Activated CD4-positive, alpha-beta T cell treated with anti-CD3 and anti-CD28 coated beads for 36 hours (primary cell): ENCODE measurements at places on chromosomes 12 and 14. TPM values are rescaled to one million over a fixed set of nuclear protein-coding genes. Genes with fewer than 3 reads are reported as not detected.

- DNase-seq, result no peak
These were observed 151.9 kb downstream of the ACSS3 start for GRCh38 chr12:81229759-81230158.

IQSEC3 gene
- not detected for total RNA-seq

NR1H4 gene
- not detected for total RNA-seq

DNA sequence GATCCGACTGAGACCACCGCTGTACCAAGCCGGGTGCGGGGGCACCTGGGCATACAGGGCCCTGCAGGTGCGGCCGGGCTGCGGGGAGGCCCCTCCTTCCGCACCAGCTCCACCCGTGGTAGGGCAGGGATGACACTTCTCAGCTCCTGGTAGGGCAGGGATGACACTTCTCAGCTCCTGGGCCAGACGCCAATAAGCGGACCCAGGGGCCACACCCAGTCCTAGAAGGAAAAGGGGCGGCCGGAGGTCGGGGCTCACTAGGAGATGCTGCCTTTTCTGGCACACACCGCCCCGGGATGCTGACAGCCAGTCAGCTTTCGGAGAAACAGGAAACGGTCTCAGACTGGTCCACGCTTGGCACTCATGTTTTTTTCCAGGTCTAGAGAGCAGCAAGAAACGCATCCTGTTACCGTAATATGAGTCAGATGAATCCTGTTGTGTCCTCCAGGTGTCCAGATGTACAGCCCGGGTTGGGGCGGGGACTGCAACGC is 34.8 kb downstream of the NFKBIA start:
- DNase-seq, result no peak

DNA sequence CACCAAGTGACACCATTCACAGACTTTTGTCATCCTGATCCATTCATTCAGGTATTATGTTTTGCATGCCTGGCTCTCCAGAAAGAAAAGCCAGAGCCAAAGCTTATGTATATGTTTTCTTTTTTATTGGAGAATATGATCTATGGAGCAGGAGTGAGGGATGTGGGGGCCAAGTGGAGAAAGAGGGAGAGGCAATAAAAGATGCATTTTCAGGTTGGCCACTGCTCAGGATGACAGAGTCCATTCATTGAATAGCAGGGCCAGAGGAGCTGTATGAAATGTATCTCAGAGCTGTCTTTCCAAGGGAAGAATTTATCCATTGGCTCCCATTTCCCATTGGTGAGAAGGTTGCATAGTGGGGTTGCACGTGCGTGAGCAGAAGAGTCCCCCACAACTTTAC is 416.1 kb downstream of the ATP23 start:
- no peak for DNase-seq

DNA sequence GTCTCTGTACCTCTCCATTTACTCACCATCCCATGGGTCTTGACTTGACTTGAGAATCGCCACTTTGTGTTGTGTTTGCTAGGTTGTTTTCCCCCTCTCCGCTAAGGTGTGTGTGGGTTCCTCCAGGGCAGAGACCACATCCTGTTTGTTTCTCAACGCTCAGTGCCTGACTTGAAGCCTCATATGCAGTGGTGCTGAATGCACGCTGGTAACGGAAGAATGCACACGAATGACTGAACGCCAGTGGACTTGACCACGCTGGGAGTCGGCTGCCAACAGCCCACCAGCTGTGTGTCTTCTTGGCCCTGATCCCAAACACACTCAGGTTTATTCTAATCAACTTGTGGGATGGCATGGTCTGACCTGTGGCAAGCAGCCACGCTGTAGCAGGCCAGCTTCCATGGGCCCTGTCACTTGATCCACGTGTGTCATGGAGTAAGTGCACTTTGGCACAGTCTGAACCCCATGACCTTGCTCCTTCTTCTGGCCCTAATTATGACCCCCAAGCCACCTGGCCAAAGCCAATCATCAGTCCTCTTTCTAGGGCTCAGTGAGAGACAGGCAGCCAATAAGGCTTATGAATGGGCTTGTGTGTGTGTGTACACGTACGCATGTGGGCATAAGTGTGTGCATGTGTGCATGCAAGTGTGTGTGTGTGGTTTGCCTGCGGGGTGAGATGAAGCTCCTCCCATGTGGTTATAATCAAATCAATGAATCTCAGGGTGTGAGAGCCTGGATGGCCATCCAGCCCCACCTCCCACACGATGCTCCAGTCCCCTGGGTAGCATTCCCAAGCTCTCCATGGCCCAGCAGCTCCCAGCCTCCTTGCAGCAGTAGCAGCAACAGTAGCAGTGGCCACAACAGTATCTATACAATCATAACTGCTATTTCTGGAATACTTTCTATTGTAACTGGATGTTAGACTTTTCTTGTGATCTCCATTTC is 6.4 kb upstream of the TC2N start:
- peak; percentile 84 for DNase-seq

DNA sequence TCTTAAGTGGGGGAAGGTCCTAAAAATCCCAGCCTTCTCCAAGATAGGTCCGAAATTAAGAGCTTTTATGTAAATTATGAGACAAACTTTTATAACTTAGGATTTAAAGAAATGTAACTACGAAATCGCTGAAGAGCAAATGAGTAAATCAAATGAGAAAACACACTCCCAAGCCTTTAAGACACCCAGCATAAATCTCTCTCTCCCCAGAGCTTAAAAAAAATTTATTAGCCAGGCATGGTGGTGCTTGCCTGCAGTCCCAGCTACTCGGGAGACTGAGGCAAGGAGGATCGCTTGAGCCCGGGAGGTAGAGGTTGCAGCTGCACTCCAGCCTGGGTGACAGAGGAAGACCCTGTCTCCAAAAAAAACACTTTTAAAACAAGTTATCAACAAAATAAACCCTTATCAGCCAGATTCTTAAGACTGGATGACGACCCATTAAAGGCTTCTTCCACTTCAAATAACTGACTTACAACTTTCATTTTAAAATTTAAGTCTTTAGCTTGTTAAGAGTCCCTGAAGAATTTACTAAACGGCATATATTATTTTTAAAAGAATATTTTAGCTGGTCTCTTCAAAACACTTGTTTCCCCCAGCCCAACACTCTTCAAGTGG is 3.2 kb downstream of the PTGES3 start:
- no peak for DNase-seq

DRAM1 gene
- total RNA-seq, result 2.3 TPM

DACT1 gene
- 8.9 TPM for total RNA-seq

- no peak for DNase-seq
These were observed 104.0 kb upstream of the FRMD6 start for GRCh38 chr14:51547701-51548100.

MYF6 gene
- total RNA-seq, result not detected

DNA sequence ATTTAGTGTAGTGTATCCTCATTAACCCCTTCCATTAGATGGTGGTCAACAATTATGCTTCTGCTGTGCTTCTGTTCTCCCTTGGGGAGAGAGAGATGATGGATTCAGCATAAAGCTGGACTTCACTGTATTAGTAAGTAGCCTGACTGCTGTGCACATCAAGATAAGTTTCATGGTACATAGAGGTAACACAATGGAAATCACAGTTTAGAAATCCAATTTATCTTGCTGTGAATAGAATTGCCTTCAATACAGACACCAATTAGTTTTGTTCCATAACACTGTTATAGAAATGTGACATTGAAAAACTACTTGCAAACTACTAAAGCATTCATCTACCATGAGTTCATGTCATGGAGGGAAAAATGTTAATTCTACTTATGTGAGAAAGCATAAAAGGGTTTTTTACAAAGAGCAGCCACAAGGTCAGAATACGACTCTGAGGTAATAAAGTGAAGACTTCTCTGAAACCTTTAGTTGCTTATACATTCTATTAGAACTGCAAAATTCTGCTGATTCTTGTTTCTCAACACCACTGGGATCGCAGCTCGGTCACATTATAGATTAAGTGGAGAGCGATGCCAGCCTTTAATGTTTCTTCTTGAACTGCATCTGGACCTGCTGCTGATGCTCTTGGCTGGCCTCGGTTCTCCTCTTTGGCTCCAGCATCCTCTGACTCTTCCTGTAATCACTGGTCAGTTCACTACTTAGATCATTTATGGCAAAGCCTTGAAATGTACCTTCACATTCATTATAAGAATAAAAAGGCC is 190.8 kb downstream of the ATP23 start:
- no peak for DNase-seq

DNA sequence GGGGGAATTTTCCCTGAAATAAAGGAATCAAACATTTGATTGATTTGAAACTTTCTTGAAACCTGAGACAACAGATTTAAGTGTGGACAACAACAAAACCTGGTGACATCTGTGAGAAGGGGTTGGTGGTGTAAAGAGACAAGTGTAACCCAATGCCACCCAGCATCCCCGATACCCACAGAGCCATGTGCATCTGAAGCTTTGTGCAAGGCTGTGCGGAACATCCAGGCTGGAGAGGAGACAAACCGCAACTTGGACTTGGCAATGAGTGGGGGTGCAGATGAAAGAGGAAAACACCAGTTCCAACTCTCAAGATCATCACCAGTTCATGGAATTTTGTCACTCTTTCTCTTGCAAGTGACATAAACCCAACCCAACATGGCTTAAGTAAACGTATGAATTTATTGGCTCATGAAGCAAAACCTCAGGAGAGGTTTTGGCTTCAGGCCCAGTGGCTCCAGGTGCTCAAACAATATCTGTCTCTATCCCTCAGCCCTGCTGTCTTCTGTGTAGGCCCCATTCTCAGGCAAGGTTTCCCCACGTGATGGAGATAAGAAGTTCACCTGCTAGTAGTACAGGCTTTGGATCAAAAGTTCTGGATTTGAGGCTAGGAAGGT is 55.2 kb upstream of the NTF3 start:
- DNase-seq, result no peak

C12orf50 gene
- 0.11 TPM for total RNA-seq

- DNase-seq, result no peak
These were observed 27.3 kb downstream of the CHST11 start for GRCh38 chr12:104484079-104484478.

GRCh38 chr14:51917193-51917592 is 56.8 kb downstream of the GNG2 start:
- no peak for DNase-seq

TDRD9 gene
- 0.62 TPM for total RNA-seq

GRCh38 chr14:67746927-67747326 is 45.2 kb downstream of the RDH12 start:
- DNase-seq, result peak; percentile 54

DNA sequence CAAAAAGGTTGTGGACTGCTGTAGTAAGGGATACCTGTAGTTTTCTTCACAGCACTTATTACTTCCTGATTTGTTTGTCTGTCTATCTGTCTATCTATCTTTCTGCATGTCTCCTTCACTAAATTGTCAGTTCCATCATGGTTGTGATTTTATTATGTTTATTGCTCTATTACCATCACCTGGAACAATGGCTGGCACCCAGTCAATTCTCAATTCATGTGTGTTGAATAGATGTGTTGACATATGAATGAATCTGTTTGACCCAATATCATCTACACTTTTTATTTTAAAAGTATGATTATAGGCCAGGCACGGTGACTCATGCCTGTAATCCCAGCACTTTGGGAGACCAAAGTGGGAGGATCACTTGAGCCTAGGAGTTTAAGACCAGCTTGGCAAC is 224.4 kb downstream of the NUBPL start:
- no peak for DNase-seq

- no peak for DNase-seq
These were observed 17.4 kb downstream of the TMPO start for GRCh38 chr12:98532687-98533304.

HOXC13 gene
- total RNA-seq, result not detected

GRCh38 chr14:99559286-99559990 is 44.6 kb downstream of the CCDC85C start:
- no peak for DNase-seq

DNA sequence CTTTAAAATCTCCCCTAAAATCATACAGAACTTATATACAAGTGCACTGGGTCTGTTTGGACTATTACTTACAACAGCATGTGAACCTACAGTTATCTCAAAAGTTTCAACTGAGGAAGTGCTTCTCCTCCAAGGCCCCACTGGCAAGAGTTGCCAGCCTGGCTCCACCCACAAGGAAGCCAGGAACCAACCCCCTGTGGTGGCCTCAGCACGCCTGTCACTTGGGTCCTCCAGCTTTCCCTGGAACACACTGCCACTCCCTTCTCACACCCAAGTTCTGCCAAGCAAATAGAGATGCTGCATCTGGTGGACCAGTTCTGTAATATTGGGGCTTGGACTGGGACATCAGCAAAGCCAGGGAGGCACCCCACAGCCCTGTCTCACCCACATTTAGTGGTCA is 115.4 kb downstream of the GCH1 start:
- DNase-seq, result no peak
